ENCODE measurements at places on chromosomes 6 and 20.

DNA sequence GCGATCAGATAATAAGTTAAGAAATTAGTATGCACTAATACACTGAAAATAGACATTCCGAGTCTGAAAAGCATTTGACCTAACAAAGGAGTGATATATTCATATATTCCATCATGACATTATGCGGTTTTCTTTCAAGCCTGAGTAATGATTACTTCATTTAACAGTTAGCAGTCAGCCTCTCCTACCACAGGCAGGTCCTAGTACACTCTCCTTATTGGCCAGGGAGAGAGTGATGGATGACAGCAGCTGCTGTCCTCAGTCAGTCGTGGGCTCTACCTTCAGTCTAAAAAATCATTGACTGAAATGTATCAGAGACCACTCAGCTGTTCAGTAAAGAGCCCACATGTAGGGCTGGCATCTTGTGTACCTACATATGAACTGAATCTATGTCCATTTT is 33.2 kb upstream of the VGLL2 start:
- DNase-seq, result no peak

DNA sequence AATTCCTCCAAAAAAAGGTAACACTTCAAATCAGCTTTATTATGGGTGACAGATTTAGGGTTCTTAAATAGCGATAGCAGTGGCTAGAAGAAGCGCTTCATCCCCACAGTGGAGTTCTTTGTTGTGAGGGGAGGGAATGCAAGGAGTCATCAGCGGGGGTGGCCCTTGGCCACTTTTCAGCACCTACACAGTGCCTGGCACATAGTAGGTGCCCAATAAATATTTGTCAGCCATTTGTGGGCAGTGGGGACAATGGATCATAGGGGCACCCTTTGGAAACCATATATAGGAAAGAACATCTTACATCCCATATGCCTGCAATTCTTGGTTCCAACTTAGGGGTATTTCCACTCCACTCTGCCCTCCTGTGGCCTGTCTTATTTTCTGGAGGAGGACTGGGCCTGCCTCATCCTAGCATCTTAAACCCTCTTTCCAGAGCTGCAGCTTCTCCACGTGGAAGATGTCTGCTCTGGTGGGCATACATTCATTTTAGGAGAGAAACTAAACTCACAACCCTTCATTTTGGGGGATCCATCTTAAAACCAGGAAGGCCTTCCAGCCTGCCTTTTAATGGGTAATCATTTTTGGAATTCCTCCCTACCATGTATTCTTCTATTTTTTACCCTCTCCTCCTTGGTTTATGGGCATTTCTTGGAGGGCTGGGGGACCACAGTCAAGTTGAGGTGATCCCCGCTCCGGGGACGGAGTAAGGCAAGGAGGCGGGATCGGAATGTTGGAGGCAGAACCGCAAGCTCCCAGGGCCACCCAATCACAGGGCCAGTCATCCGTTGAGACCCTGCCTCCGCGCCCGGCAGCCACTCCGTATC is 2.6 kb upstream of the GPSM3 start:
- peak; percentile 66 for DNase-seq

DNA sequence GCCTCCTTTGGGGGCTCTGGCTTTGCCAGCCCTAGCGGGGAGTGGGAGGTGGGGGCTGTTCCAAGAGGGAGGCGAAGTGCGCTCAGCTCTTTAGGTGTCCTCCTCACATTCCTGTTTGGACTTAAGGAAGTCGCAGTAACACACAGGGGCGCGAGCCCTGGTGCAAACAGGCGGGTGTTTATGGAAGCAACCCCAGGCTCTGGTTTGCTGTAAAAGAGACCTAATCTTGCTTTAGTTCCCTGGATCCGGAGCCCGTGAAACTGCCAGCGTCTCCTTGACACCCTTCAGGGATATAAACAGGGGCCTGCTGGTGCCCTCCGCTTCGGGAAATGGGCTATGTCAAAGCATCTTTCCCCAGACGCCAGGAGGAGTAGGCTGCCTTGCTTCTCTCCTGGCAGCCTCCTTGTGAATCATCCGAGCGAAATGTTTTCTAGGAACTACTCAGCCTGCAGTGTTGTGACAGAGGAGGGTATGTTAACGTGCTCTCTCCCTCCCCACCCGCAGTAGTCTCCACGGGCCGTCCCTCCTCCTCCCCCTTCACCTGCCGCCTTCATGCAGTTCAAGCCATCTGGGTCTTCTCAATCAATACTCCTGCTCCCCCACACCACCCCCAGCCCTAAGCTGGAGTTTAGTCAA is 168.0 kb upstream of the LRFN2 start:
- no peak for DNase-seq

- DNase-seq, result no peak
Observed at GRCh38 chr6:56947924-56948323, 7.0 kb upstream of the BEND6 start.

DNA sequence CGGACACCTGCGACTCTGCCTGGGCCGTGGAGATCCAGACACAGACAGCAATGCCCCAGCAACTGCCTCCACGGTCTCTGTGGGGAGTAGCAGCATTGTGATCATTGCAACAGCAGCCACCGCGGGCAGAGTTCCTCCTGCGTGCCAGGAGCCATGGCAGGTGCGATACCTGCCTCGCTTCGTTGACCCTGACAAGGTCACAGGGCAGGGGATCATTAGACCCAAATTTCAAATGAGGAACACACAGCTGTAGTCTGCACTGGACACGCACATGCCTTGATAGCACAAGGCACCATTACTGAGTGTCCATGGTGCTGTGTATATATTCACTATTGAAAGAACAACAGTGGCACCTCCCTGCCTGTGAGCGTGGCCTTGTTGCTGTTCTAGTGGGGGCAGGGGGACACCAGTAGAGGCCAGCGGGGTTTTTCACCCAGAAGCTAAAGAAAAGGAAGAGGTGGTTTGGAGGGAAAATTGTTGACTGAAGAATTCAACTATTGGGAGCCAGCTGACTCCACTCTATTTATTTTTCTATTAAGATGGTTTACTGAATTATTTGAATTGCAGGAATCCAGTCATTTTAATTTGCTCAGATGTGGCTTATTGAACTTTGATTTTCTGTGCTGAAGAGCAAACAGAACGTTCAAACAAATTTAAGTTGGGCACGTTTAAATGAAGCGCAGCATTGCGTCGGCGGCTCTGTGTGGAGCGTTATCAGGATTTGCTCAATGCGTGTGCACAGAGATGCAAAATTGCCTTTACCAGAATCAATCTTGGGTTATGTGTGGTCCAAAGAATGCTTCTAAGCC is 60.2 kb upstream of the RPS6KA2 start:
- no peak for DNase-seq

DNA sequence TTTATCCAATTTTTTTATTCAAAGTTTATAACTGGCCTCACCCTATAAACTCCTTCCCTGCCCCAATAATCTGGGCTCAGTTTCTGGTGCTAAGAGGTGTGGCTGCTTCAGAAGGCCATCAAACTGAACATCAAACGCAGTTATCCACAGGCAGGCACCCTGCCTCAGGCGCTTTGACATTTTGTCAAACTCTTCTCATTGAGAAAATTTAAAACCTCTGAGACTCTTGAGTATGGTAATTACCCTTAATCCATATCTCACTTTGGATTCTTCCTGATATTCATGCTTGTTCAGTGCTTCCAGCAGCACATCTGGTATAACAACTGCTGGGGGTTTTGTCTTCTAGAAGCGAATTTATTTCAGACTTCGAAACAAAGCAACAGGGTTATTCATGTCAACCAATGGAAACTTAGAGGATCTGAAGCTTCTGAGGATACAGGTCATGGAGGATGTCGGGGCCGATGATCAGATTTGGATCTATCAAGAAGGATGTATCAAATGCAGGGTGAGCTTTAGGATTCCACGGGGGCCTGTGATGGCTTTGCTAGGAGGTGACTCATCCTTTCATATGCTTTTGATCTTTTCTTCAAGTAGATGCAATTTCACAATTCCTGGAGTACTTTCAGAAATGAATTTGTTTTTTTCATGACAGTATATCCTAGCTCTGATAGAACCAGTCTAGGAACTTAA is 68.2 kb downstream of the RTN4IP1 start:
- no peak for DNase-seq

Data from A549 (cell line).